ENCODE measurements at places on chromosomes 2 and 18.

DNA sequence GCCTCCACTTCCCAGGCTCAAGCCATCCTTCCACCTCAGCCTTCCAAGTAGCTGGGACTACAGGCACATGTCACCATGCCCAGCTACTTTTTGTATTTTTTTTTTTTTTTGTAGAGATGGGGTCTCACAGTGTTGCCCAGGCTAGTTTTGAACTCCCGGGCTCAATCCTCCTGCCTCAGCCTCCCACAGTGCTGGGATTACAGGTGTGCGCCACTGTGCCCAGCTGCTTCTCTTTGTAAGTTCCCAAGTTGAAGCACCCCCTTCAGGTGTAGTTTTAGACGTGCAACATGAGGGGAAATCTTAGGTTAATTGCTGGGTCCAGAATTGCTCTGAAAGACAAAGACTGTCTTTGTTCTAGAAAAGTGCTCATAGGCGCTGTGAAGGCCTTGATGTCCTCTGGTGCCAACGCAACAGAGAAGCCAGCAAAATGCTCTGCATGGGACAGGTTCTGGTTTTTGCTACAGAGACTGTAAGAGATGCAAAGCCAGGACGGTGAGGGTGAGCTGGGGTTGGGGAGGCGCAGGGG is 46.6 kb downstream of the RRM2 start:
- DNase-seq, result no peak

DNA sequence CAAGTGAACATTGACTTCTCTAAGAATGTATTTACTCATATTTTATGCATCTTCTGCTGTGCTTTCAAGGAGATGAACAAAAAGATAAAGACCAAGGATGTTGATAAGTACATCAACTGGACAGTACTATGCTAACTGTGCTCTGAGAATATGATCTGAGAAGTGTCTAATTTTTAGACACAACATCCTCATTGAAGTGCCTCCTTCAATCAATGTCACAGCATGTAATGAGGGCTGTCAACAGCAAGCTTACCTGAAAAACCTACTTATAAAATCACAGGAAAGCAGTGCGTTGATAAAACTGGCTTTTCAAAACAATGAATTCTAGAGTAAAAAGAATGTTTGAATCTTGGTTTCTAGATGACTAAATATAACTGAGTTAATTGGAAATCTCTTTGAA is 452.9 kb upstream of the DSEL start:
- DNase-seq, result no peak

GRCh38 chr2:46385786-46386577 is 88.8 kb downstream of the EPAS1 start:
- DNase-seq, result peak; percentile 43

- peak; percentile 84 for DNase-seq
These were observed 9.9 kb downstream of the COL3A1 start for GRCh38 chr2:188984065-188984491.

DNA sequence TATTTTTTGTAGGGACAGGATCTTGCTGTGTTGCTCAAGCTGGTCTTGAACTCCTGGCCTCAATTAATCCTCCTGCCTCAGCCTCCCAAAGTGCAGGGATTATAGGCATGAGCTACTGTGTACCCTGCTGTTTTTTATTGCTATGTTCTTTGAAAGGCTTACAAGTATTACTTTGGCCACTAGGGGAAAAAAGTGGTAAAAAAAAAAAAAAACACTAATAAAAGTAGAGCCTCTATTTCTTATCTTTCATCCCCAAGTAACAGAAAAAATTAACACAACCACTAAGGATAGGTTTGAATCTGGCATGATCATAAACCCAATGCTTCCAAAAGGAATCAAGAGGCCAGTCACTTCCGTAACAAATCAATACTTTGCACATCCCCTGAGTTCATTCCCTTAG is 11.6 kb downstream of the NOL10 start:
- DNase-seq, result no peak

GRCh38 chr2:36672199-36672598 is 24.3 kb upstream of the VIT start:
- DNase-seq, result peak; percentile 50

GRCh38 chr2:20933714-20934113 is 110.2 kb downstream of the APOB start:
- no peak for DNase-seq
